ENCODE measurements at places on chromosomes 2 and 18.

DNA sequence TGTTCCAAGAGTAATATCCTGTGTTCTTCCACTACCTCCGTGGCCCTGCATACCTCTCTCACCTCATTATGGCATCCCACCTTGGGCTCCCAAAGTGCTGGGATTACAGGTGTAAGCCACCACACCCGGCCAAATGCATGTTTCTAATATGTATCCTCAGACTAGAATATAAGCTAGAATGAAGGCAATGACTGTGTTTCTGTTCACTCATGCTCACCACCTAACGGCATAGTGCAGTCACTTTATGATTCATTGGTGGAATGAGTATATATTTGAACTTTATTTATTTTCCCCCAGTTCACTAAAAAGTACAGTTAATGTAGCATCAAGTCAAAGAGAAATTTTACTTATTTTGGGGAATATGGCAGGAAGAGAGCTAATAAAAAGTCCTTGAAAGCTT is 11.3 kb downstream of the PIGN start:
- DNase-seq = no peak

GRCh38 chr2:109615637-109616144 is 1.5 kb downstream of the SOWAHC start:
- no peak for DNase-seq

DNA sequence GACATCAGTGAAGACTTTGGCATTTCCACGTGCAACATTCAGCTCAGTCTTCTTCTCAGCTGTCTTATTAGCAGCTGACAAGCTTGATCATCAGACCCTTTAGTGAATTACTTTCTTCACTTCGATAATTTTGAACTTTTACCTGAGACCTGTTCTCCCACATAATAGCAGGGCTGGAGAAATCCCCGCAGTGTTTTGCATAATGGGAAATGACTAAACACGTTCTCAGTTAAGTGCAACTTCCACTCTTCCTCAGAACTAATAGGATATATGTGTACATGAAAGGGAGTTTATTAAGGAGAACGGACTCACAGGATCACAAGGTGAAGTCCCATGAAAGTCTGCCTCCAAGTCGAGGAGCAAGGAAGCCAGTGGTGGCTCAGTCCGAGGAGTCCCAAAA is 28.8 kb upstream of the MBP start:
- no peak for DNase-seq

DNA sequence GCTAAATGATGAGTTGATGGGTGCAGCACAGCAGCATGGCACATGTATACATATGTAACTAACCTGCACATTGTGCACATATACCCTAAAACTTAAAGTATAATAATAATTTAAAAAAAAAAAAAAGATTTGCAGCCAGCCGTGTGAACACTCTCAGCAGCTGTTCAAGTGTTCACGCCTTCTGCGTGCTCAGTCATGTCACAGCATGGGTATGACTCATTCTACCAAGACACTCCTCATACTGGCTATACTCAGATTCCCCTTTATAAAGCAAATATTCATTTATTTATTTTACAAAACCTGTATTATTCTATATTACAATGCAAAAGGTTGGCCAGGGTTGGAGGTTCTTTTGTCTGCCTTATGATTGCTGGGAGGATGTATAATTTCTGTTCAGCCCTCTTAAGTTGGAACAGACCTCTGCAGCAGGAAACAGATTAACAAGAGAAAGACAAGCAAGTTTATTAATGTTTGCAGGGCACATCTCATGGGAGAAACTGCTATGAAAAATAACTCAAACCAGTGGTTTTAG is 1230.6 kb upstream of the CHAC2 start:
- no peak for DNase-seq

DNA sequence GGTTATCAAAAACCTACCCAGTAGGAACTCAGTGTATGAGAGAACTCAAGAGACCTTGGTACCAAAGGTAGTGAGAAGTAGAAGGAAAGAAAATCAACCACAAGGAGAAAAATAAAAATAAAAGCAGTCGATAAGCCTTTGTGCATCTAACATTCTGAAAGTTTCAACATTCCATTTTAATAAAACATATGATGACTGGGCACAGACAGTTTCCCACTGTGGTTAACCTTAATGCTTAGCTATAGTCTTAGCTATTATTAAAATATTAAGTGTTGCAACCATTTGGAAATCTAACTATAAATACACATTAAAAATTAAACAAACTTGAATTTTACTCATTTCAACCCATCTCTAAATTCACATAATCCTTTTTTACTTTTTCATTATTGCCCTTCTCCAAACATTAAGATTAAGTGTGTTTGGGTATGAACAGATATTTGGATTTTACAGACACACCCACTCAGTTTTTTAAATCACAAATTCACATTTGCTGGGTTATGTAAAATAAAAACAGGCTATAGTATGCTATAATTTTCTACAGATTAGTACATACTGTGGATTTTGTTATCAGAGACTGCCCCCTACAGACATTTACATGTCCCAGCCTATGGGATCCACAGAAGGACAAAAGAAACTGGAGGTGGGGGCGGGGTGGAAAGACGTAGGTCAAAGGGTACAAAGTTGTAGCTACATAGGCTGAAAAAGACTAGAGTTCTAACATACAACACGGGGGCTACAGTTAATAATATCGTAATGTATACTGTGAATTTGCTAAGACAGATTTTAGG is 32.8 kb downstream of the SRBD1 start:
- peak; percentile 19 for DNase-seq
